MCF 10A (cell line): ENCODE measurements at places on chromosomes 3 and 15. TPM values are rescaled to one million over a fixed set of nuclear protein-coding genes. Genes with fewer than 3 reads are reported as not detected.

The CHRNA5 gene
- 1.9 and 2.3 TPM in 2 replicates for total RNA-seq

The GHSR gene
- not detected in 2 replicates for total RNA-seq

The SLC24A5 gene
- not detected in 2 replicates for total RNA-seq

The MKRN2 gene
- total RNA-seq = 22.0 and 25.6 TPM in 2 replicates

The SLC2A2 gene
- total RNA-seq = not detected in 2 replicates

The CCDC66 gene
- total RNA-seq = 28.6 and 34.5 TPM in 2 replicates

The KBTBD12 gene
- not detected in 2 replicates for total RNA-seq

The ATG7 gene
- 52.3 and 54.0 TPM in 2 replicates for total RNA-seq

The GOLGA6A gene
- total RNA-seq = not detected in 2 replicates

The NPAP1 gene
- not detected in 2 replicates for total RNA-seq

The EPHA3 gene
- total RNA-seq = not detected in 2 replicates

The WDR93 gene
- total RNA-seq = 0.33 and 0.47 TPM in 2 replicates

The TMIE gene
- 0.26 and 1.0 TPM in 2 replicates for total RNA-seq

The CORO2B gene
- total RNA-seq = 0.47 and 0.79 TPM in 2 replicates

The BDH1 gene
- 38.6 and 41.9 TPM in 2 replicates for total RNA-seq

The IQCF5 gene
- total RNA-seq = not detected in 2 replicates

The ZDHHC23 gene
- total RNA-seq = 7.4 TPM in 2 replicates

The GABRR3 gene
- total RNA-seq = not detected in 2 replicates

The PAK2 gene
- total RNA-seq = 119 and 126 TPM in 2 replicates

The RAD51 gene
- 6.1 and 7.1 TPM in 2 replicates for total RNA-seq

The CYP1A2 gene
- total RNA-seq = not detected in 2 replicates

The PLSCR5 gene
- not detected in 2 replicates for total RNA-seq

The GALK2 gene
- total RNA-seq = 41.6 and 43.5 TPM in 2 replicates

The MRAS gene
- 5.2 and 7.0 TPM in 2 replicates for total RNA-seq

The CCR9 gene
- total RNA-seq = not detected in 2 replicates

The KLHL40 gene
- not detected in 2 replicates for total RNA-seq

The OXTR gene
- total RNA-seq = 0.63 and 1.2 TPM in 2 replicates

The LXN gene
- 3.4 and 4.4 TPM in 2 replicates for total RNA-seq

The GOLGA8G gene
- 0.09 TPM in 1 of 2 replicates, not detected in the other for total RNA-seq

The XCR1 gene
- not detected in 2 replicates for total RNA-seq
